ENCODE measurements at places on chromosomes 1 and 21.

GRCh38 chr1:106681939-106682522 lies 374.4 kb upstream of the PRMT6 start:
- no peaks in the 10 kb centered on the region for H3K4me1 ChIP-seq
- H3K4me3 ChIP-seq = no peak overlapping the region
- H3K27me3 ChIP-seq = no peaks in the 10 kb centered on the region
- no peaks in the 10 kb centered on the region for H3K36me3 ChIP-seq
- DNase-seq = no peak

DNA sequence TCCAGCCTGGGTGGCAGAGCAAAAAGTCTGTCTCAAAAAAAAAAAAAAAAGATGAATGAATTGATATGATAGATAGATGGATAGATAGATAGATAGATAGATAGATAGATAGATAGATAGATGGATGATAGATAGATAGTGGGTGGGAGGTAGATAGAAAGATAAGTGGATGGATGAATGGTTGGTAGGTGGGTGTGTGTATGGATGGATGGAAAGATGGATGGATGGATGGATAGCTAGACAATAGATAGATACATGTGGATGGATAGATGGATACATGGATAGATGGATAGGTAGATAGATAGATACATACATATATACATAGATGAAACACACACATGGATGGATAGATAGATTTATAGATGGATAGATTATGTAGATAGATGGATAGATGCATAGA lies 28.5 kb downstream of the TRPM2 start:
- no peak overlapping the region for H3K4me3 ChIP-seq
- H3K27me3 ChIP-seq = no peaks in the 10 kb centered on the region
- H3K36me3 ChIP-seq = no peaks in the 10 kb centered on the region
- H3K4me1 ChIP-seq = no peaks in the 10 kb centered on the region

DNA sequence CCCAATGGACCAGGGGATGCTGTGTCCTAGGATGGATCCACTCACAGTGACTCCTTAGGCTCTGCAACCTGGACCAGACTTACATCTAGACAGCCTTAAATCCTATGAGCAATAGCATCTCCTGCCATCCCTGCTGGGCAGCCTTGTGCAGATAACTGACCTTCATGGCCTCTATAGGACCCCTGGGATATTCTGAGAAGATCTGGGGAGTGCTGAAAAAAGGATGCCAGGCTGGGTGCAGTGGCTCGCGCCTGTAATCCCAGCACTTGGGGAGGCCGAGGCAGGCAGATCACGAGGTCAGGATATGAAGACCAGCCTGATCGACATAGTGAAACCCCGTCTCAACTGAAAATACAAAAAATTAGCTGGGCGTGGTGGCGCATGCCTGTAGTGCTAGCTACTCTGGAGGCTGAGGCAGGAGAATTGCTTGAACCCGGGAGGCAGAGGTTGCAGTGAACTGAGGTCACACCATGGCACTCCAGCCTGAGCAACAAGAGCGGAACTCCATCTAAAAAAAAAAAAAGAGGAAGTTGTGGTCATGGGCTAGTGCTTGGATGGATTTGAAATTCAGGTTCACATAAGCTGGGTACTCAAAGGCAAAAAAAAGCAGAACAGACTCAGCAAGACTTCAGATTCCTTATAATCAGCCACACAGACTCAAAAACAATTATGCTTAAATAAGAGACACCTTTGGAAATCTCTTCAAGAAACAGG lies 10.9 kb upstream of the SH2D1B start:
- H3K4me1 ChIP-seq = no peaks in the 10 kb centered on the region
- no peaks in the 10 kb centered on the region for H3K36me3 ChIP-seq
- no peak overlapping the region for H3K4me3 ChIP-seq
- H3K27ac ChIP-seq = no peak overlapping the region
- no peak for DNase-seq

DNA sequence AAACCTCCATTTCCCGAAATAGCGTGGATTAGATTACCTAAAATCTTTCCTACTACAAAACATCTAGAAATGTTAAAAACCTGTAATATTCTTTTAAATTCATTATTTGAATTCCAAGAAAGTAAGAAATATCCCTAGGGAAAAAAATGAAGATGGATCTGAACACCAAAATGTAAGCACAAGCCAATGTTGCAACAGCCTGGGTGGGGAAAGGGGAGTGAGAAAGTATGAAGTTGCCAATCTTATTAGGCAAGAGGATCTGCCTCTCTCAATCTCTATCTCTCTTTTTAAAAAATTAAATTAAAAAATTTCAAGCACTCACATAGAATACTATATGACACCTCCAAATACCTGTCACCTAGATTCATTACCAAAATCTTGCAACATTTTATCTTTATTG lies 74.9 kb upstream of the IRF2BP2 start:
- no peak for DNase-seq
- no peaks in the 10 kb centered on the region for H3K4me1 ChIP-seq
- no peaks in the 10 kb centered on the region for H3K27me3 ChIP-seq

DNA sequence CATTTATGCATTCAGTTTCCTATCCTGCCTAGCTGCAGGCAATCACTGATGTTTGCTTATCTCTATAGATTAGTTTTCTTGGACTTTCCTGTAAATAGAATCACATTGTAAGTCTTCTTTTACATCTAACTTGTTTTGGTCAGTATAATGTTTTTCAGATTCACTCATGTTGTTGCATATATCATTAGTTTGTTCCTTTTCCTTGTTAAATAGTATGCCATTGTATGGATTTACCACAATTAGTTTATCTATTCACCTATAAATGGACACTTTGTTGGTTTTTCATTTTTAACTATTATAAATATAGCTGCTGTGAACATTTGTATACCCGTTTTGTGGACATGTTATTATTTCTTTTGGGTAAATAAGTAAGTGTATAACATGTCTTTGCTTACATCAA lies 44.2 kb upstream of the BACH1 start:
- no peak for DNase-seq
- no peak overlapping the region for H3K27ac ChIP-seq
- H3K4me3 ChIP-seq = no peak overlapping the region

Data from effector memory CD4-positive, alpha-beta T cell (primary cell).